ENCODE measurements at places on chromosomes 5 and 9. TPM values are rescaled to one million over a fixed set of nuclear protein-coding genes. Genes with fewer than 3 reads are reported as not detected.

Gene AHRR
- 0.43 TPM for total RNA-seq

Gene ORM1
- not detected for total RNA-seq

Gene COL23A1
- total RNA-seq: 0.43 TPM

Gene GAS1
- 1.5 TPM for total RNA-seq

Gene ARID3C
- 0.64 TPM for total RNA-seq

Gene SPATA31D4
- not detected for total RNA-seq

Gene GCNT4
- total RNA-seq: 3.6 TPM

Gene SLC27A6
- 0.96 TPM for total RNA-seq

Gene SAPCD2
- 4.1 TPM for total RNA-seq

Gene NINJ1
- 50.4 TPM for total RNA-seq

Gene MGAT1
- total RNA-seq: 81.4 TPM

Gene ADGRD2
- total RNA-seq: not detected

Gene C9
- not detected for total RNA-seq

Gene PCDHB16
- not detected for total RNA-seq

Gene GPR151
- not detected for total RNA-seq

Gene PCDHGA8
- 0.21 TPM for total RNA-seq

Gene OBP2B
- total RNA-seq: not detected

Gene GFRA3
- total RNA-seq: not detected

Gene TICAM2
- 0.72 TPM for total RNA-seq

Gene TMED7
- total RNA-seq: 84.8 TPM

Gene TMC1
- total RNA-seq: not detected

Gene IL11RA
- 1.9 TPM for total RNA-seq

Gene SPATA31A3
- total RNA-seq: not detected

Gene FRMD3
- 0.43 TPM for total RNA-seq

Gene DEPDC1B
- total RNA-seq: 4.6 TPM

Gene CHSY3
- total RNA-seq: 1.4 TPM

Gene IFNA13
- not detected for total RNA-seq
